ENCODE measurements at places on chromosomes 6 and 20. TPM values are rescaled to one million over a fixed set of nuclear protein-coding genes. Genes with fewer than 3 reads are reported as not detected.

Gene ITPR3
- 3.2 TPM for total RNA-seq

Gene SSTR4
- total RNA-seq, result not detected

Gene CLVS2
- total RNA-seq, result 0.88 TPM

Gene OLIG3
- total RNA-seq, result not detected

DNA sequence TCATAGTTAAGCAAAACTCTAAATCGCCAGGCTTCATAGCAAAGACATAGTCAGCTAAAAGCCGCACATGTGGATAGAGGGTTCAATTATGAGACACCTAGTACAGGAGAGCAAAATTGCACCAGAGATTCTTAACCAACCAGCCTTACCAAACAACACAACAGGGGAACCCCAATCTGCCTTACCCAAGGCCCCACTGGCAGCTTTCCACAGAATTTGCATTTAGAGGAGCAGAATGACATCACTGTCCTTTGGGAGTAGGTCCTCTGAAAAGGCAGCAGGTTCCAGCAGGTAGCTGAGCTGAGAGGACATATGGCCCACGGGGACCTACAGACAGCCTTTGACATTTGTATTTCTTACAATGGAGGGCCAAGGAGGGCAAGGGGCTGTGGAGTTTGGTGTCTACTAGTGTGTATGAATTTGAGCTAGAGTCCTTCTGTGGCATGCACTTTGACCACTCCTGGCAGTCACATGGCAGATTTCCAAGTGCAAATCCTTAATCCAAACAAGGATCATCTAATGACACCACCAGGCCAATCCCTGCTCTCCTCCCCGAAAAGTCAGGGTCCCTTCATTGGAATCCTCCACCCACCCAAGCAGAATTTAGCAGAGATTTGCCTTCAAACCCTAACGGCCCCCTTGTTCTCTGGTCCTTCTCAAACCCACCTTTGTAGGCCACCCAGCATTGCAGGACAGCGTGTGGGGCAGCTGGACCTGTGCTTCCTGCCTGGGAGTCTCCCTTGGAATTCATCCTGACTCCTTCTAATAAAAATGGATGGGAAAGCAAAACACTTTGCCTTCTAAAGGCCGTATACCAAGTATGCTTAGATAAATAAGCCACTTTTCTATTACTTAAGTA, 171.2 kb upstream of the SUPT3H start:
- H3K4me1 ChIP-seq, result no peaks in the 10 kb centered on the region
- no peak overlapping the region for H3K4me3 ChIP-seq
- H3K27ac ChIP-seq, result no peak overlapping the region
- H3K27me3 ChIP-seq, result no peaks in the 10 kb centered on the region

GRCh38 chr6:44265722-44266233, 427 bp upstream of the NFKBIE start:
- H3K27me3 ChIP-seq, result peaks cover 25% of the 10 kb centered on the region
- H3K4me3 ChIP-seq, result peak overlapping the region; percentile 70
- peak overlapping the region; percentile 65 for H3K27ac ChIP-seq
- H3K4me1 ChIP-seq, result peaks cover 23% of the 10 kb centered on the region

- no peaks in the 10 kb centered on the region for H3K27me3 ChIP-seq
- H3K27ac ChIP-seq, result peak overlapping the region; percentile 31
- no peak for DNase-seq
- H3K36me3 ChIP-seq, result no peaks in the 10 kb centered on the region
- no peak overlapping the region for H3K4me3 ChIP-seq
Observed at GRCh38 chr20:32006841-32007786, 3.1 kb upstream of the CCM2L start.

DNA sequence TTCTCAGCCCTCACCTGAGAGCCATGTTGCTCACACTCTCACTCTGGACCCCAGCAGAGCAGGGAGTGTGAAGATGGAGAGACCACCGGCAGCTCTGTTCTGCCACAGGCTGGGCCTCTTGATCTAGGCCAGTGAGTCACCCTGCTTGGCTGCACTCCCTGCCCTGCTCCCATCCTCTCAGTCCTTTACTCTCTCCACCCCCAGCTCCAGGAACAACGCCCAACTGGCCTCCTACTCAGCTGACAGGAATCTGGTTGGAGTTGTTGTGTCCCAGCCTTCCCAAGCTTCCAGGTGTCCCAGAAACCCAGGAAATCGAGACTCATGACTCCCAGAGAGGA, at the start of gene PSORS1C1:
PSORS1C1 (plus strand) TSS at position 260 of the 338 bp plus-strand sequence. CDS start 14,833 bp downstream, outside the sequence.
- H3K36me3 ChIP-seq, result no peaks in the 10 kb centered on the region
- peaks cover 11% of the 10 kb centered on the region for H3K4me1 ChIP-seq
- no peak within 1 kb of the TSS for H3K4me3 ChIP-seq
- peak; percentile 83 for DNase-seq

DNA sequence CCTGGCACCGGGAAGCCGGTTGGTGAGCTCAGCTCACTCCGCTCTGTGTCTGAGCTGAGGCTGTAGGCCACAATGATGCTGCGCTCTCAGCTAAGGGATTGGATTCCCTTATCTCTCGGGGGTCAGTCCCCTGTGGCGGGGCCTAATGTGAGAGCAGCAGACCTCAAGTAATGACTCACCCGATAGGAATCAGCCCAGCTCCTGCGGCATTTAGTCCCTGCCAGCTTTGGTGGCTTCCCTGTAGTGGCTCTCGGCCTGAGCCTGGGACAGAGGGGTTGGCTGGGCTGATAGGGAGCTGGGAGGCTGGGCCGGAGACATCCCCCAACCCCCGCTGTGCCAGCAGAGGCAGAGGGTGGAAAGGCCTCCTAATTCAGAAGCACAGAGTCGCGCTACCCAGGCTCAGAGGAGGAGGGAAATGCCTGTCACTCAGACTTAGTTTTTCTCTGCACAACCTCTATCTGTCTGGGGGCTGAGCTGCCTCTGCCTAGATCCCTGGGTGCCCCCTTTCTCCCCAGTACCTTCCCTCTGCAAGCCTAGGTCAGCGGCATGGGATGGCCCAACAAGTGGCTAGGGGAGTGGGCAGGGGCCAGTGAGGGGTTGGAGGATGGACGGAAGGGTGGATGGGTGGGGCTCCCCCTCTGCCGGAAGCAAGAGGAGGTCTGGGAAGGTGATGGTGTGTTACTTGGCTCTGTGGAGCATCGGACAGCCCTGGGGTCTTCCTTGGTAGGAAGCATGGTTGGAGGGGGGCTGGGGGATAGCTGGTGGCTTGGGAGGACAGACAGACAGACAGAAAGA, 92.2 kb downstream of the CDH22 start:
- no peak overlapping the region for H3K4me3 ChIP-seq
- H3K36me3 ChIP-seq, result no peaks in the 10 kb centered on the region
- peak; percentile 29 for DNase-seq
- H3K27me3 ChIP-seq, result no peaks in the 10 kb centered on the region
- H3K4me1 ChIP-seq, result peaks cover 36% of the 10 kb centered on the region

DNA sequence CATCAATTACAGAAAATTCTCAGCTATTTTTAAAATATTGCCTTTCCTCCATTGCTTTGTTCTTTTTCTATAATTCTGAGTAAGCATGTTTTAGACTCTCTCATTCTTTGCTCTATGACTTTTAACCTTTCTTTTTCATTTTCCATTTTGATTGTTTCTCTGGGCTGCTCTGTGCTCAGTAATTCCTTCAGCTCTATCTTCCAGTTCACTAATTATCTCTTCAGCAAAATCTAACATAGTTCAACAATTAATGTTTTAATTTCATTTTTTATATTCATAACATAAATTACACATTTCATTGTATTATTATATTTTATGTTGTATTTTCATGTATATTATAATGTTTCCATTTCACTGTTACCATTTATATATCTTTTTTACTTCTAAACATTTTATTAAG, 198.8 kb upstream of the NOX3 start:
- H3K36me3 ChIP-seq, result no peaks in the 10 kb centered on the region
- no peak for DNase-seq
- no peaks in the 10 kb centered on the region for H3K4me1 ChIP-seq
- H3K27ac ChIP-seq, result no peak overlapping the region

DNA sequence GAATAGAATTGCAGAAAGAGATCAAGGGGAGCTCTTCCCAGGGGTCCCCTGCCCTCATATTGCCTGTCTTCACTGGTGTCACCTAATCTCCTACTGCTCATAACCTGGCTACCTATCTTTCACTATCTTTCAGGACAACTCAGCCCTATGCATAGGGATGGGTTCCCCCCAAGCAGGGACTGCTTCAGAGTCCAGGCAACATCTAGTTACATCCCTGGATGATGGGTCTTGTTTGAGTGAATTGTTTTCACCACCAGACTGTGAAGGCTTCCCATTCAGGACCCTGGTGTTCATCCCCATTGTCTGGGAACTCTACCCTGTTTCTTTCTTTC, 850 bp upstream of the HECA start:
- peak overlapping the region; percentile 92 for H3K27ac ChIP-seq
- no peaks in the 10 kb centered on the region for H3K36me3 ChIP-seq
- H3K4me3 ChIP-seq, result peak overlapping the region; percentile 24
- H3K4me1 ChIP-seq, result peaks cover 25% of the 10 kb centered on the region
- no peaks in the 10 kb centered on the region for H3K27me3 ChIP-seq

DNA sequence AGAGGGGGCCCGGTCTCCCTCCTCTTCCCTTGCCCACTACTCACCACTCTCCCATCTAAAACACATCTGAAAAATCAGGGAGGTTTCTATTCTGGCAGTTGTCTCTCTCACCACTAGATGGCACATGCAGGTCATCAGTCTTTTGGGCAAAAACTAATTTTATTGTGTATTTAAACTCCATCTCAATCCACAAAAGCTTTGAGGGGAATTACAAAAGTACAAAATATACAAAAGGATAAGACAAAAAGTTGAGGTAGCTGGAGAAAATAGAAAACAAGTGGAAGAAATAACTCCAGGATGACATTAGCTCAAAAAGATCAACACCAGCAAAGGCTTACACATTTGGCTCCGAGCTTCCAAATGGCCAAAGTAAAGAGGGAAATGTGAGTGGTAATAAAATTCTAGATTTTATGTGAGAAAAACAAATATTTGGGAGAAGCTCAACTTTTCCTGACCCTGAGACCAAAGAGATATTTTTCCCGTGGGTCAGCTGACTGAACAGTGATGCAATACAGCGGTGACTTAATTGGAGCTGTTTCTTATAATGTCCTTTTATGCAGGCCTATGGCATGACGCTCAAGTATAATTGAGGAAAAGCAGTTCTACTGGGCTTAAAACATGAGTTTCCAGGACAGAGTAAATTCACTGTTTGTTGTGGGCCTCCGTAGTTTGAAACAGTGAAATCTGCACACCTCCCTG, 79.8 kb upstream of the CHD6 start:
- no peak overlapping the region for H3K27ac ChIP-seq
- DNase-seq, result no peak
- H3K4me3 ChIP-seq, result no peak overlapping the region
- peaks cover 15% of the 10 kb centered on the region for H3K4me1 ChIP-seq
- H3K27me3 ChIP-seq, result no peaks in the 10 kb centered on the region
- no peaks in the 10 kb centered on the region for H3K36me3 ChIP-seq

DNA sequence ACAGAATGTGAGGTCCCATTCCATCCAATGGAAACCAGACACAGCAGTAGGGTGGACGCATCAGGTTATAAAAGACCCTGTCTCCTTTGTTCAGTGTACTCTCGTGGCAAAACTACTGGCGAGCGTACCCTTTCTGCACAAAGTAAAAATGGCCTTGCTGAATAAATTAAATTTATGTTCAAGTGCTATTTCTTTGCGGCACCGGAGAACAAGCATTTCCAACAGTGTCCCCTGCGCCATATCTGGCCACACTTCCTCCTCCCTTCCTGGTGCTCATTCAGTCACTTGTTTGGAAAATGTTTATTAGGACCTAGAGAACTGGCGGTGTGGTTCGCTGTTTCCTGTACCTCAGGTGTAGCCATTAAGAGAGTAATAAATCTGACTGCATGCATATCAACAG, 46.9 kb upstream of the DACT2 start:
- H3K4me1 ChIP-seq, result no peaks in the 10 kb centered on the region
- no peak overlapping the region for H3K27ac ChIP-seq
- no peaks in the 10 kb centered on the region for H3K36me3 ChIP-seq
- no peak overlapping the region for H3K4me3 ChIP-seq

GRCh38 chr20:40583205-40583604, 105.8 kb downstream of the MAFB start:
- no peaks in the 10 kb centered on the region for H3K27me3 ChIP-seq
- no peak overlapping the region for H3K27ac ChIP-seq
- H3K4me1 ChIP-seq, result no peaks in the 10 kb centered on the region
- H3K4me3 ChIP-seq, result no peak overlapping the region
- DNase-seq, result no peak

DNA sequence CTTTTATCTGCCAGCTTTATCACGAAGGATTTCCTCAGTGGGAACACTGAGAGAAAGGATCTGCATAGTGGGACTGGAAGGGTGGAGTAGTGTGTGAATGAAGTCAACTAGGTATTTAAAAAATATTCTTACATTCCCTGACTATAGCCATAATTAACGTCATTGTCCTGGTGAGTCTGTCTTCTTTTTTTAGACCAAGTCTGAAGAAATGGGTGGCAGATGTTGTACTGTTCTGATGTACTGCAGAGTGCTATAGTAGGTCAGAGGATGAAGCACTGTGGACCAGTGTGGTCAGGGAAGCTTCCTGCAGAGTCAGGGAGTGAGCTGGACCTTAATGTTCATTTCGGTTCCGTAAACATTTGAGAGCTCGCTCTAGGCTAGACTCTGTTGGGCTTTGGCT, 11.9 kb downstream of the TULP4 start:
- no peaks in the 10 kb centered on the region for H3K27me3 ChIP-seq
- H3K36me3 ChIP-seq, result no peaks in the 10 kb centered on the region
- H3K4me3 ChIP-seq, result no peak overlapping the region
- DNase-seq, result no peak

- no peak overlapping the region for H3K4me3 ChIP-seq
- H3K4me1 ChIP-seq, result no peaks in the 10 kb centered on the region
- no peaks in the 10 kb centered on the region for H3K27me3 ChIP-seq
- no peaks in the 10 kb centered on the region for H3K36me3 ChIP-seq
- no peak for DNase-seq
Observed at GRCh38 chr6:97867177-97867576, 584.2 kb upstream of the MMS22L start.

DNA sequence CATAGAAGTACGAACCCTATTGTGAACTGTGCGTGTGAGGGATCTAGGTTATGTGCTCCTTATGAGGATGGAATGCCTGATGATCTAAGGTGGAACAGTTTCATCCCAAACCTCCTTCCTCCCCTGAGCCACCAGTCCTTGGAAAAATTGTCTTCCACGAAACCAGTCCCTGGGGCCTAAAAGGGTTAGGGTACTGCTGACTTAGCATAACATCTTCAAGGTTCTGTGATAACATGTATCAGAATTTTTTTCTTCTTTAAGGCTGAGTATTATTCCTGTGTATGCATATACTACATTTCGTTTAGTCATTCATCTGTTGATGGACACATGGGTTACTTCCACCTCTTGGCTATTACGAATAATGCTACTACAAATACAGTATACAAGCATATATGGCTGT, 80.2 kb downstream of the TSHZ2 start:
- no peak overlapping the region for H3K4me3 ChIP-seq
- DNase-seq, result no peak
- no peaks in the 10 kb centered on the region for H3K4me1 ChIP-seq
- H3K36me3 ChIP-seq, result no peaks in the 10 kb centered on the region
- no peak overlapping the region for H3K27ac ChIP-seq

DNA sequence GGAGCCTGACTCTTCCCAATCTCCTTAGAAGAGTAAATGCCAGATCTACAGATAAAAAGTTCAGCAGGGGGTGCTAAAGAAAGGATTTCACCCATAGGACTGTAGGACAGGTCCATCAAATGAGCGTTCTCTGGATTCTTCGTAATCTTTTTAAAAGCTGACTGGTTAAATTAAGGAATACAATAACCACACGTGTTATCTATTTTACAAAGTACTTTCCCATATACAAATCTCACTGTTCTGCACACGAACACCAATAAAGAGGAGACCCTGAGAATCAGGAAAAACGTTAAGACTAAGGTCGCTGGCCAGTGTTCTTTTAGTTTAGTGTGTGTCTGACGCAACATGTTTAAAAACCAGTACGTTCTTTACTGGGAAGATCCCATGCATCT, 542 bp downstream of the TUBE1 start:
- peaks cover 9% of the 10 kb centered on the region for H3K36me3 ChIP-seq
- H3K27me3 ChIP-seq, result no peaks in the 10 kb centered on the region
- peak overlapping the region; percentile 79 for H3K4me3 ChIP-seq
- peak overlapping the region; percentile 86 for H3K27ac ChIP-seq
- DNase-seq, result no peak
- H3K4me1 ChIP-seq, result peaks cover 13% of the 10 kb centered on the region
